GM12892 (cell line): ENCODE measurements at places on chromosomes 7 and 10.
A peak's percentile ranks its signal among the peaks of the same experiment; 100 is the strongest.

- peak; percentile 84 for DNase-seq
Observed at GRCh38 chr7:102426268-102427018, 6.9 kb upstream of the ORAI2 start.

DNA sequence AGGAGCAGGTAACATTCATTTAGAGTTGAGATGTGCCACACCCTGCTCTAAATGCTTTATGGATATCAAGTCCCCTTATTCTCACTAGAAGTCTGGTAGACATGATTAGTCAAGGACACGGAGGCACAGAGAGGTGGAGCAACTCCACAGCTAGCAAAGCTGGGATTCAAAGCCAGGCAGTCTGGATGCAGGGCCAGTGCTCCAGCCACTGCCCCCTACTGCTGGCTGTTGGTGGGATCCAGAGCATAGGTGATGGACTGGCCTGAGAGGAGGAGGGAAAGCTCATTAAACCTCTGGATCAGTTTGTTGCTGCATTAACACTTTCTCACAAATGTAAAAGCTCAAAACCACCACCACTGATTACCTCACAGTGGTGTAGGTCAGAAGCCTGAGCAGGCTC, 22.6 kb upstream of the KBTBD2 start:
- DNase-seq = no peak

DNA sequence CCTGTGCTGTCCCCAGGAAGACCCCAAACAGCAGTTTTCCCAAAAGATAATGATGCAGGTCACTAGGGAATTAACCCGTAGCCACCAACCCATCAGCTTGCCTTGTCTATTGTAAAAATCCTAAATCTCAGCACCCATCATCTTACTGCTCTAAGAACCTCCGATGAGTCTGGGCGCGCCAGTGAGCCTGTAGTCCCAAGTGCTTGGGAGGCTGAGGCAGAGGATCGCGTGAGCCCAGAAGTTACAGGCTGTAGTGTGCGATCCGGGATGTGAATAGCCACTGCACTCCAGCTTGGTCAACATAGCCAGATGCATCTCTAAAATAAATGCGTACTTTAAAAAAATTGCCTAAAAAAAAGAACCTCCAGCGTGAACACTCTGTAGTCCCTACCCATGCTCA, 951 bp downstream of the AS3MT start:
- DNase-seq = no peak

DNA sequence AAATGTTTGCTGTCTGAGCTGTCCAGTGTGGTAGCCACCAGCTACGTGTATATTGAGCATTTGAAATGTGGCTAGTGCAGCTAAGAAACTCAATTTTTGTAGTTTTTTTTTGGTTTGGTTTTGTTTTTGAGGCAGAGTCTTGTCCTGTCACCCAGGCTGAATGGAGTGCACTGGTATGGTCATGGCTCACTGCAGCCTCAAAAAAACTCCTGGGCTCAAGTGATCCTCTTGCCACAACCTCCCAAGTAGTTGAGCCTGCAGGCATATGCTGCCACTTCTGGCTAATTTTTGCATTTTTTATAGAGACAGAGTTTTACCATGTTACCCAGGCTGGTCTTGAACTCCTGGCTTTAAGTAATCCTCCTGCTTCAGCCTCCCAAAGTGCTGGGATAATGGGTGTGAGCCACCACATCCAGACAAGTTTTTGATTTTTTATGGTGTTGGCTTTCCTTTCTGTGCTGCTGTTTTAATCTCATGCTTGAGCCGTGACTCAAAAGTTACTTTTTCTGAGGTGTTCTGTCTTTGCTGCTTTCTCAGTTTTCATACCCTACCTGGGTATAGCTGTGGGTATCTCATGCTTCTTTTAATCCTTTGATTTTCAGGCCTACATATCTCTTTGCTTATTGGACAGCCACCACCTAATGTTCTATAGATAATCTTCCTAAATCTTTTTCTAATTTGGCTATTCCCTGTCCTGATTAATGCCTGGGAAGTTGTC, 16.0 kb downstream of the WAC start:
- no peak for DNase-seq

GRCh38 chr7:92987095-92987494, 130.7 kb downstream of the SAMD9 start:
- no peak for DNase-seq

DNA sequence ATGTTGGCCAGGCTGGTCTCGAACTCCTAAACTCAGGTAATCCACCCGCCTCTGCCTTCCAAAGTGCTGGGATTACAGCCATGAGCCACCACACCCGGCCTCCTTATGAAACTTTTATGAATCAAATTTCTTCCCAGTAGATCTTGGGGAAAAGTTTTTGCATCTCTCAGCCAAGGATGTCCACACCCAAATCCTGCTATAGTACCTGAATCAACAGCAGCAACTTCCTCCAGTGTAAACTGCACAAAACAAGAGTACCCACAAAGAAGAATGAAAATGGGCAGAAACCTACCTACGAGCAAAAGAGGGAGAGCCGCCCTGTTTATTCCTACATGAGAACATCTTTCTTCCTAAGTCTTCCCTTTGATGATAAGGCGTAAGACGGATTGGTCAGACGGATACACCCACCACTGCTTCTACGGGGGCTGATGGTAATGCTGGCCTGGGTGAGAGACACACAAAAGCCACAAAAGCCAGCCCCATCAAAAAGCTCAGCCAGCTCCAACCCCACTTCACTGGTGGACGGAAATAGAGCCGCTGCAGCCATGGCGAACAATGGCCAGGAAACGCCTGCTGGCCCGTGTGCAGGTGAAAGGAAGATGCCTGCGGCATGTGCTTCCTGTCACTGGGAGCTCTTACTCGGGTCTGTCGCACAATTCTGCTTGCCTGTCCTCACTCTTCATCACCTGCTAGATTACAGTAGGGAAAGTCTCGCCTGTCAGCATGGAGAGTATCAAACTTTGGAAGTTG, 10.4 kb downstream of the JCAD start:
- DNase-seq = no peak

- no peak for DNase-seq
Observed at GRCh38 chr7:94907026-94907810, at the start of gene PPP1R9A. PPP1R9A (plus strand) TSS chr7:94907594; CDS start chr7:94910114, 2,520 bp downstream.

DNA sequence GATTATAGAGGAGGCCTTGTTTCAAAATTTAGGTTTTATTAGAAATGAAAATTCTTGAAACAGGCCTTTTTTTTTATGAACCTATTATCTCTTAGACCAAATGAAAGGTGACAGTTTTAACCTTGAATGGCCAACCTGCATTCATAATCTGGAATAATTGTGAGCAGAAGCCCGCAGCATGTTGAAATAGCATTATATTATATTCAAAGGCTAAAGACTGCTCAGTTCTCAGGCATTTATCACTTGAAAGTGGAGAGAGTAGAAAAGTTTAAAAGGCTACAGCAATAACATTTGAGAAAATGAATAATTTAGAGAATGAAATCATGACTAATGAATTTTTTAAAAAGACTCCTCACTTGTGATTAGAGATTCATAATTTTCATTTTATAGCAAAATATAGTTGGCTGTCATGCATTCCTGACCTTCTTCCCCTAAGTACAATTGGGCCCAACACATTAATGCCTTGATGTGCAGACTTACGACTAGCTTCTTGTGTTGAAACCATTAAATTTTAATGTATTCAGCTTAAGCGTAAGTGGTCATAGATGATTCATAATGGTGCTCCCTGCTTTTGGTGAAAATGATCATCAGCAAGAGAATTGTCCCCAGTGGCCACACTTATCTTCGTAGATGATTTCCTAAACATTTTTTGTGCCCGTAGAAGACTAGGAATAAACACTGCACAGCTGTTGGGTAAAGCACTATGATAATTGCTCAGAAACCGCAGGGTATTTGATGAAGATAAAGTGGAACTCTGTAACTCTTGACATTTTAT, 346.6 kb upstream of the BMPER start:
- DNase-seq = no peak

- no peak for DNase-seq
Observed at GRCh38 chr7:37916673-37917660, at the start of gene SFRP4. SFRP4 (minus strand) TSS chr7:37916817; CDS start chr7:37916537, 280 bp downstream.

GRCh38 chr7:78254726-78255055, 456.1 kb downstream of the PHTF2 start:
- no peak for DNase-seq

DNA sequence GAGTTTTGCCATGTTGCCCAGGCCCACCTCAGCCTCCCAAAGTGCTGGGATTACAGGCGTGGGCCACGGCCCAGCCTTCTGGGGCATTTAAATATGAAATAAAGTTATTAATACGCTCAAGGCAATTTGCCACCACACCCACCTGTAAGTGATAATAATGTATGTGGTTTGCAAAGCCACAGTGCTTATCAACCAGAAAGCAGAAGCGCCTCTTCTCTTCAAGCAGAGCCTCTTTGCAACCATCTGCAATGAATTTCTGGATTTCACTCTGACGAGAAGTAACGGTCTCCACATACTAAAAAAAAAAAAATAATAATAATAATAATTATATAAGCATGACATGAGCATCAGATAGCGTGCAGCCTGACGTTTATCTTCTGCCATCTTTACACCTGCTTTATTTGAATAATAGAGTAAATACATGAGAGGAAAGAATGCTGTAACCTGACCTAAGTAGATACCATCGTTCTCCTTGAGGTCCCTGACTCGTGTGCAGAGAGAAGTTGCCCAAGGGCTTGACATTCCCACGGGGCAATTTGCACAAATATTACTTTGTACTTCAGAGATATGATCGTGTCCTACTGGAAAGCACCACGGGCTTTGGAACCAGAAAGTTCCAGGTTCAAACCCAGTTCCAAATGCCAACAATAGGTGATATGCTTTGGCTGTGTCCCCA, 34.0 kb downstream of the BRI3 start:
- DNase-seq = no peak

DNA sequence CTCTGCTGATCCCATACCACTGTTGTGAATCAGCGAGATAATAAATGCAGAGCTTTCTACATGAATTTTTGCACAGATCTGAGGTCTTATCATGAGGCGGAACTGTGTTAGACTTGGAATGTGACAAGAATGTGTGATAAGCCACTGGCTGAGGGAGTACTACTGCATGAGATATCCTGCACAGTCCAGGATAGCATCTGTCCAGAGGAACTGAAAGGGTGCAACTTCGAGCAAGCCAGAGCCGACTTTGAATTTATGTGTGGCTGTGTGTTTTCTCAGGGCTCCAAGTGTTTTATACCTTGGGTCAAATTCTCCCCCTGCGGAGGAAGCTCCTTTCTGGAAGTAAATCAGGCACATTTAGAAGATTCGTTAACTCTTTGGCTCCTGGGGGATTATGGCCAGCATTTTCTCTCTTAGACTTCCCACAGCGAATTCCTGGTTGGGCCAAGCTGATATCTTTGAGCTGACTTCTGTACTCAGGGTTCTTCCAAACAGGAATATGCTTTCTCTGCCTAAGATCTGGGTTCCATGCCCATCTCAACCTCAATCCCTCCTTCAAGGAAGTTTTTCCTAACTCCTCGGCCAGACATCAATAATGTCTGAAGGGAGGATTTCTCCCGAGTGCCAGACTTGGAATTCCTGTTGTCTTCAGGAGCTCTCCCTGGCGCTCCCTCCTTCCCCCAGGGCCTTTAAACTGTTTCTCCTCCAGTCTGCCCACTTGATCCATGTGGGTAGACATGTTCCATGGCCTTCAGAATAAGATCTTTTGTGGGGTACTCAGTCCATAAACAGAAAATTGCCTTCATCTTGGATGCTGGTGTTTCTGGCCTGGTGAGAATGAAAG, 2.5 kb upstream of the MEST start:
- DNase-seq = no peak

- no peak for DNase-seq
Observed at GRCh38 chr10:93180482-93180931, 106.8 kb downstream of the CYP26A1 start.

DNA sequence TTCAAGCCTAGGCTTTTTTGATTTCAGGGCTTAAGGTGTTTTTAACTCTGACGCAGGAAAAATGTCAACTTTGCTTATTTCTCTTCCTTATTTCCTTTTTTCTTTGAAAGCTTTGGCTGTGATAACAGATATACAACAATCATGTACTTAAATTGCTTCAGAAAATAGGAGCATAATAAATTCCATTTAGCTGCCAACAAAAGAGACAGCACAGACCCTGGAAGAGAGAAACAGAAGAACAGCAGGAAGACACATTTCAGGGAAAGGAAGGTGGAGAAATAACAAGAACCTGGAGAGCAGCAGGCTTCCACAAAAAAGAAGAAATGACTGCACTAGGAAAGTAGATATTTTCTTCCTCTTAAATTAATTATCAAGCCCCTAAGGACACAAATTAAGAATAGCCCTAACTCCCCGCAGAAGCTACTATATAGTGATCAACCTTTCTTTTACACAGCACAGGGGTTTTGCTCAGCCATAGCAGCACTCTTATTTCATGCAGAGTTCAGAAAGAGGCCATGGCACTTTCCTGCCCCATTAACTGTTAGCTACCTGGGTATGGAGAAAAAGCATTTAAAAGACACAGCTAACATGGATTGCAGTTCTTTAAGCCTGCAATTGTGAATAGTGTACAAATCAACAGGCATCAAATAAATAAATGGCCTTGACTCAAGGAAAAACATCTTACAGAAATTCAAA, 61.5 kb downstream of the IQUB start:
- DNase-seq = no peak

DNA sequence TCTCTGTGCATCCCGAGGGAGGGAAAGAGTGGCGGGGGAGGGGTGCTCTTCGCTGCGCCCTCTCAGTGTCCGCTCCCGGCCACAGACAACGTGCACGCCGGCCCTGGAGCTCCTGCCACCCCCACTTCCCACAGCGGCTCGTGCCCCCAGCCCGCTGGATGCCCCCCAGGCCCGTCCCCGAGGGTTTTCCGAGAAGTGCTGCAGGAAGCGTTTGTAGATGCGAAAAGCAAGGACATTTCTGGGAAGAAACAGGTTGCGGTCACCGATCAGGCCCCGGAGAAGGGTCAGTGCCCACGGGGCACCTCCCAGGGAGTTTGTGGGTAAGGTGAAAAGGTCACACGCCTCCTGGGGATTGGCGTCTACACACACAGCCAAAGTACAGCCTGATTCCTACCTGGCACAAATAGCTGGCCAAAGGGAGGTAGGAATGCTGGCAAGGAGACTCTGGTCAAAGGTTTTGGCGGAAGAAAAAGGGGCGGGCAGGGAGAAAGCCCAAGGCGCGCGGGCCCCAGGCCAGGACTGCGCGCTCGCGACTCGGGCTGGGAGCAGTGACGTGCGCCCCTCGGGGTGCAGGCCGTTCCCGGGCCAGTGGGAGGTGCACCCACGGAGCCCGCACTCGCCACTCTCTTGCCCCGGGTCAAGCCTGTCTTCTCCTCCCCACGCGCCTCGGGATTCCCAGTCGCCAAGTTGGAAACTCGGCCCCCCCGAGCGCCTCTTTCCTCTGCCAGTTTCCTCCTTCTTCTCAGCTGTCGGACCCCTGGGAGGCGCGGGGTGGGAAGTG, 1.5 kb upstream of the NRP1 start:
- DNase-seq = peak; percentile 19

GRCh38 chr7:101319401-101319800, 2.2 kb downstream of the IFT22 start:
- DNase-seq = no peak

- DNase-seq = no peak
Observed at GRCh38 chr10:16792675-16793074, 24.5 kb downstream of the RSU1 start.

DNA sequence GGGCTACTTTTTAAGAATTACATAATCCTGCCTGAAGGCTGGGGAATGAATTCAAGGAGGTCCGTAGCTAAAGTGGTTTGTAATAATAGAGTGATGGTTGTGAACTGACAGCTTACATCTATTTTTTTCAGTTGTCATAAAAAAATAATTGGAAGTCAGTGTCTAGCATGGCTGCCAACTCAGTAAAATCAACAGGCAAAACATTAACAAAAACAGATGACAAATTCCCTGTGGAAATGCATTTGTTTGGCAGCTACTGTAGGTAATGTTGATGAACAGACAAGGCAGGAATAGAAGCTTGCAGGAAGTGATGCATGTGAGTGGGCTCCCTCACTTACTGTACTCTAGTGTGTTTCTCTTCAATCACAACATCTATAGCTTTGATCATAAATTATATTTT, 766.0 kb upstream of the POT1 start:
- DNase-seq = no peak
